ENCODE measurements at places on chromosomes 3 and 15.

DNA sequence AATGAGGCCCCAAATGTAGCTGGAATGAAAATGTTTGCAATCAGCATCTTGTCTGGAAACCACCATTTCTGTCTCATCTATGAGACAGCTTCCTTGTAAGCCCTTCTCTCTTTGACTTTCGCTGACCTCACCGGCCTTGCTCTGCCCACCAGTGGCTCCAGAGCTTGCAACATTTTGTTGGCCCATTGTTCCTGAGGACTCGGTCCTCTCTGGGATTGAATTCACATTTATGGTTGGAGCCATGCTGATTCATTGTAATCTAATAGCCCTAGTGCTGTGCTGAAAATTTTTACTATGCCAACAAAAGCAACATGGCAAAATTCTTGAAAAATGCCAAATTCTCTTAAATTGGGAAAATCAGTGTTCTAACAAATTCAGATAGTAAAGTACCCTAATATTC, 37.2 kb downstream of the ABHD5 start:
- DNase-seq: no peak

DNA sequence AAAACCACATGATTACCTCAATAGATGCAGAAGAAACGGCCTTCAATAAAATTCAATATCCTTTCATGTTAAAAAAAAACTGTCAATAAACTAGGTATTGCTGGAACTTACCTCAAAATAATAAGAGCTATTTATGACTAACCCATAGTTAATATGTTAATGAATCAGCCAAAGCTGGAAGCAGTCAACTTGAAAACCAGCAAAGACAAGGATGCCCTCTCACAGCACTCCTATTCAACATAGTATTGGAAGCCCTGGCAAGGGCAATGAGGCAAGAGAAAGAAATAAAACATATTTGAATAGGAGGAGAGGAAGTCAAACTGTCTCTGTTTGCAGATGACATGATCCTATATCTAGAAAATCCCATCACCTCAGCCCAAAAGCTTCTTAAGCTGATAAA, 456.1 kb downstream of the OCA2 start:
- DNase-seq: no peak

GRCh38 chr3:14801031-14801430, 17.7 kb upstream of the FGD5 start:
- DNase-seq: no peak

DNA sequence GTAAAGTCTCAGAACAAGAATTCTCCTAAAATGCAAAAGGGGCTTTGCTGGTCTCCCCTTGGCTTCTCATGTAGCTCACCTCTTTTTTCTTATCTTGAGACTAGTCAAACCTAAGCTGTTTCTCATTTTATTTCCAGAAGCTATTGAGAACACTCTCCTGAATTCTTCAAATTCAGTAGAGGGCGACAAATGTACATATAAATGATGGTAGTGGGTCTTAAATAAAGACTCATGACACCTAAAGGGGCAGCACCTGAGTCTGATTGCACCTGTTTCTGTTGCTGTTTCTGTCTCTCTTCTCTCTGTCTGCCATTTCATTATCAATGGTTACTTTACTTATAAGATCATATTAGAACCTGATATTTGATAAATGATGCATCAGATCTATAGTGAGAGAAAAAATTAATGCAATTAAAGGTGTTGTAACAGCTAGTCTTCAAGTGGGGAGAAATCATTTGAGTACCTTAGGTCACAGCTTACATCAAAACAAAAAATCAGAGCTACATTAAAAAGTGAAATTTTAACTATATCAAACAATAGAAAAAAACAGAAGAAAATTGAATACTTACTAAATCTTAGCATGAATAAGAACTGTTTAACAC, 7.0 kb downstream of the ADIPOQ start:
- DNase-seq: no peak

Data from NCI-H774 (cell line).